ENCODE measurements at places on chromosomes 2 and 18. TPM values are rescaled to one million over a fixed set of nuclear protein-coding genes. Genes with fewer than 3 reads are reported as not detected.

Gene RNF125
- 1.3 TPM for total RNA-seq

Gene GPBAR1
- total RNA-seq, result 1.9 TPM

Gene ATG16L1
- total RNA-seq, result 52.7 TPM

Gene KHK
- total RNA-seq, result 1.3 TPM

Gene PRSS56
- total RNA-seq, result not detected

Gene M1AP
- 1.3 TPM for total RNA-seq

Gene CENPA
- 0.67 TPM for total RNA-seq

Gene LOXL3
- 0.98 TPM for total RNA-seq

Gene NR4A2
- 4.2 TPM for total RNA-seq

Gene KCNG2
- total RNA-seq, result not detected

Gene CFAP65
- not detected for total RNA-seq

Gene CYRIA
- total RNA-seq, result 48.0 TPM

All from thyroid gland (tissue), 4 donors.